Activated CD4-positive, alpha-beta T cell treated with anti-CD3 and anti-CD28 coated beads, Interleukin-2, amount 50 U/mL, for 4 hours (primary cell): ENCODE measurements at places on chromosomes 3 and 15.

GRCh38 chr3:140834266-140835037, 107.2 kb upstream of the SLC25A36 start:
- no peak for DNase-seq

DNA sequence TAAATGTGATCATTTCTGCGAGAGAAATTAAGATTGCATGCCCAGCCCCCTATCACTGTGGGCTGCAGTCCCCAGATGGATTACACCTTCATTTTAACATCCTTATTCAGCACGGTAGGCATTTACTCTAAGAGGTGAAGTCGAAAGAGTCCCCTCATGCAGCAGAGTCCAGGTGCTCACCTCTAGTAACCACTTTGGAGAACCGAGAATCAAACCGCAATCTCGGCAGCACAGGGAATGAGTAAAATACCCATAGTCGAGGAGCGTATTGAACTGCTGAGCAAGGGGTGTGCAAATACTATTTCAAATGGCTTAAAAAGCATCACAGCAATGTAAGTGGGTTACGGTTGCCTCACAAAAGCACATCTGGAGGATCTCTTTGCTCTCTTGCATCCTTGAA, 298.6 kb upstream of the ICE2 start:
- DNase-seq, result no peak

- DNase-seq, result no peak
These were observed 1.0 kb upstream of the DLL4 start for GRCh38 chr15:40927873-40928806.

- DNase-seq, result no peak
These were observed 284.9 kb downstream of the UACA start for GRCh38 chr15:70478251-70478990.
